Posterior cingulate gyrus (tissue), 11 donors: ENCODE measurements at places on chromosomes 6 and 20.

- DNase-seq: peak; percentile 24
These were observed 76.7 kb upstream of the IYD start for GRCh38 chr6:150291968-150292710.

GRCh38 chr6:44926556-44926955 lies 401.6 kb upstream of the RUNX2 start:
- DNase-seq: no peak

DNA sequence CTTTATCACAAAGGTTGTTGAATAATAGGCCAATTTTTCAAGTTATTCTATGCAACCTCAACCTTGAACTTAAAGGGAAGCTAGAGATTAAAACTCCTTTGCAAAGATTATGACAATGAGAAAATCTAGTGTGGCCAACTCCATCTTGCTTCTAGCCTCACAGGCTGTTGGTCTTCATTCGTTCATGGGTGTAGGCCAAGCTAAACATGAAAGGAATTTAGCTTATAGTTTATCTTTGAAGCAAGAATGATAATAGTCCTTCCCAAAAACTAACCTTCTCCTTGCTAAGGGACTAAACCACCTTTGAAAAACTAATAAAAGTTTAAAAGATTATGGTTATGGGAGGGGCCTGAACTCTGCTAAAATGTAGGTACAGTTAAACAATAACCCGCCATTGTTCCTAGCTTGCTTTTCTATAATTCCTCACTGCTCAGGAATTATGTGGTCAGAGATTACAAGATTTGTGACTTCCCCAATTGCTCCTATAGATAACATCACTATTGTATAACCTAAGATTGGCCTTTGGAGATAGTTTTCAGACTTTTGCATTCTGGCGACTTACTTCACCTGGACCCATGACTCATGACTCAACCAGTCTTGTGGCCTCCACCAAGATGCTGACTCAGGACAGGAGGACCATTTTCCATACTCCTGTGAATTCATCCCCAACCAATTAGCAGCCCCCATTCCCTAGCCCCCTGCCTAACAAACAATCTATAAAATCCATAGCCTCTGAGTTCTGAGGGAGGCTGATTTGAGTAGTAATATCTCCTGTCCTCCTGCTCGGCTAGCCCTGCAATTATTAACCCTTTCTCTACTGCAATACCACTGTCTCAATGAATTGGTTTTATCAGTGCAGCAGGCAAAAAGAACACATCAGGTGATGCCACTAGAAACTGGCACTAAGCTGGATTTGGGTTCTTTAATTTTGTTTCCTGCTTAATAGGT lies 154.5 kb downstream of the CD83 start:
- DNase-seq: no peak

GRCh38 chr6:128641703-128642102 lies 121.3 kb upstream of the PTPRK start:
- no peak for DNase-seq

DNA sequence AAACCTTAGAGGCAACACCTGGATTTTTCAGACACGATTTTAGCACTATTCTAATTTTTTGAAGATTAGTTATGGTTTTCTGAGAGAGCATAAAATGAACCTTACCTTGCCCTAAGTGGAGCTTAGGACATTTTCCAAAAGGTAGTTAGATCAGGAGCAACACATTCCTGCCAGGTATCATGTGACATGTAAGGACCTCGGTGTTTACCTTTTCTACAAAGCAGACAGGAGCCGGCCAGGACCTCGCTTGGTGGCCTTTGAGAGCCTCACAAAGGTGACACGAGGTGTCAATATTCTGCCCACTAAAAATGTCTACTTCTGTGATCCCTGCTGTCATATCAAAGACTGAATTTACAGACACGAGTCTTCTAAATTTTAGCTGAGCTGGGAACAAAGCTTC lies 174.9 kb downstream of the SMOC2 start:
- no peak for DNase-seq

- DNase-seq: no peak
These were observed 320.4 kb upstream of the RNF24 start for GRCh38 chr20:4335722-4336121.

GRCh38 chr20:54197621-54198604 lies 10.0 kb upstream of the PFDN4 start:
- no peak for DNase-seq

GRCh38 chr6:115759051-115759450 lies 301.6 kb downstream of the FRK start:
- DNase-seq: no peak

DNA sequence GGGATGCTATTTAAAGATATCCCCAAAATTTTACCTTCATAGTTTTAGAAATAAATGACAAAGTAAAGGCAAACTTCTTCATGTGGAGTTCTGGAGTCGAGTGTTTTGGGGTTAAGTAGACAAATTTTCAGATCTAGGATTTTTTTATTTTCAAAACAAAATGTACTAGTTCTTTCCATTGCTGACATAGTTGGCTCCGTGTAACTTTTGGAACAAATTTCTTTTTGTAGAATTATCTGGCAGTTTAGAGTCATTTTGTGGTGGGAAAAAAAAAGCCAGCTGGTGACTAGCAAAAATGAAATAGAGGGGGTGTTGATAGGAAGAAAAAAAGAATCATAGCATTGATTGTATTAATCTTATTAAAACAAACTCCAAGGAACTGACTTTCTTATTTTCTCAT lies 131.6 kb upstream of the TCF21 start:
- no peak for DNase-seq

GRCh38 chr20:50165684-50166554 lies 12.4 kb upstream of the PEDS1 start:
- peak; percentile 94 for DNase-seq

DNA sequence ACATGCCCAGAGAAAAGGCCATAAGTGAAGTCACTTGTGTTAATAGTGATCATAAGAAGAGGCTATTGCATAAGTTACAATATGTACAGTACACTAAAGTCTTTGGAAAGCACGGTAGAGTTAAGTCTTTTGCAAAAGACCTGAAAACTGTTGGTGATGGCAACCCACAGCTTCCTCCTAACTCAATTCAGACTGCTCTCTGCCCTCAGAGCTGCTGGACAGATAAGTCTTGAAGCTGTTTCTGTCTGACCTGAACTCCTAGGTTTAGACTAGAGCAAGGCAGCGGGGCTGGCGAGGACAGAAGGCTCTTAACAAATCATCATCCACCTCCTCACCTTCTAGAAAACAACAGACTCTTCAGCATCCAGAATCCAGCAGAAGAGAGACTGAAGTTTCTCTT lies 125.4 kb downstream of the CD24 start:
- no peak for DNase-seq

DNA sequence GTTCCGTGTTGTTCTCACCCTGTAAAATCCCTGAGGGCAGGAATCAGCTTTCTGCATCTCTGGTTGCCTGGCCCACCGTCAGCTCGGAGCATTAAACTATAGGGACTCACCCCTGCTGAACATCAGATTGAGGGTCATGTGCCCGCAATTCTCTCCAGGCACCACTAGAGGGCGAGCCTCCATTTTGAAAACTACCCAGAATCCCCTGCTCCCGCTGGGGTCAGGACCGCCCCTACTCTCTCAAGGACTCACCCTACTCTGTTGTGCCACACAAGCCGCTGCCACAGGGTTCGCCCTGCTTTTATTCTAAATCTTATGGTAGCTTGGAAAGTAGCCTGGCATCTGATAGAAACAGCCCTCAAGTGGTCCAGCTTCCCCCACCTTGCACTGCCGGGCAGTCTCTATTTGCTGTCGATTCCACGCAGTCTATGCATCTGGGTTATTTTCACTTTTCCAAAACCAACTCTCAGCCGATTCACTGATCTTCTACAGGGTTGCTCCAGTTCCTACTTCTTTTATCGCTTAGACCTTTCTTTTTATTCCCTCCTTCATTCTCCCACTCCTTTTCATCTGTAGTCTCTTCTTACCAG lies 244.1 kb upstream of the QKI start:
- DNase-seq: no peak

DNA sequence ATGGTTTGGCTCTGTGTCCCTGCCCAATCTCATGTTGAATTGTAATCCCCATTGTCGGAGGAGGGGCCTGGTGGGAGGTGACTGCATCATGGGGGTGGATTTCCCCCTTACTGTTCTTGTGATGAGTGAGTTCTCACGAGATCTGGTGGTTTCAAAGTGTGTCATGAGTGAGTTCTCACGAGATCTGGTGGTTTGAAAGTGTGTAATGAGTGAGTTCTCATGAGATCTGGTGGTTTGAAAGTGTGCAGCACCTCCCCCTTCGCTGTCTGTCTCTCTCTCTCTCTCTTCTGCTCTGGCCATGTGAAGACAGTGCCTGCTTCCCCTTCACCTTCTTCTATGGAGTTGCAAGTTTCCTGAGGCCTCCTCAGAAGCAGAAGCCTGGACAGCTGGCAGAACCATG lies 87.6 kb downstream of the MYLK4 start:
- DNase-seq: no peak

DNA sequence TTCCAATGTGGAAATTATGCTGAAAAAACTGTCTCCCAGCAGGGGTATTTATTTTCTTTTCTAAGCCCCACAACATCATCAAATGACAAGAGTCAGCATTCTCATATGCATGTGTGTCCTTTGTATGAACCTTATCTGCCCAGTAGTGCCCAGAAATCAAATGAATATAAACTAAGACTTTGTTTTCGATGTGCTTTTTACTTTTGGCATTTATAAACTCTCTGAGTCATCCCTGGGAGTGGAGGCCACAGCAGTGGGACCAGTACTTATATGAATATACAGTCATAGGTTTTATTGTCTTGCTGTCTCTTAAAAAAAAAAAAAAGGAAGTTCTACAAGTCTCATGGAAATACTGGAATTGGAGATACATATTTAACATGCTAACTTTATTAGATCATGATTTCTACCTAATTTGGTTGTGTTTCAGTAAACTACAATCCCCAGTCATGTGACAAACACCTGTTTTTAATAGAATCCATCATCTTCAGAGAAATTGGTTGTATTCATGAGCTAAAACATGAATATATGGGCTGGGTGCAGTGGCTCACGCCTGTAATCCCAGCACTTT lies 99.2 kb upstream of the TMEM181 start:
- no peak for DNase-seq

GRCh38 chr6:73983367-73983766 lies 287.4 kb downstream of the CD109 start:
- no peak for DNase-seq
